ENCODE measurements at places on chromosomes 4 and X. TPM values are rescaled to one million over a fixed set of nuclear protein-coding genes. Genes with fewer than 3 reads are reported as not detected.
A peak's percentile ranks its signal among the peaks of the same experiment; 100 is the strongest.

PFKFB1 gene
- total RNA-seq, result 0.35 TPM

ODAM gene
- not detected for total RNA-seq

- peak; percentile 25 for DNase-seq
Observed at GRCh38 chrX:154457491-154458115, 478 bp upstream of the PLXNA3 start.

DNA sequence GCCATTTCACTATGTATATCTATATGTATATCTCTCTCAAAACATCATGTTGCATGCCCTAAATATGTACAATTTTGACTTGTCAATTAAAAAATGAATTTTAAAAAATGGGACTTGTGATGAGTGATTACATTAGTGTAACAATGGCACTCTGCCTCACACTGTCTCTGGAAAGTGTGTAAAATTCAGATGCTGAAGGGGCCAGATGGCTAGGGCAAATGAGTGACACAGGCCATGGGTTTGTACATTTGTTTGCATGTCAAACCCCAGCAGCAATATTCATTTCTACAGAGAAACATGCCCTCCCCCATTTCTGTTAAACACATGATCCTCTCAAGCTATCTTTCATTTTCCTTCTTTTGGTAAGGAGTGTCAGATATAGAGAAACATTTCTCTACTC is 8.1 kb downstream of the SCARB2 start:
- no peak for DNase-seq

DNA sequence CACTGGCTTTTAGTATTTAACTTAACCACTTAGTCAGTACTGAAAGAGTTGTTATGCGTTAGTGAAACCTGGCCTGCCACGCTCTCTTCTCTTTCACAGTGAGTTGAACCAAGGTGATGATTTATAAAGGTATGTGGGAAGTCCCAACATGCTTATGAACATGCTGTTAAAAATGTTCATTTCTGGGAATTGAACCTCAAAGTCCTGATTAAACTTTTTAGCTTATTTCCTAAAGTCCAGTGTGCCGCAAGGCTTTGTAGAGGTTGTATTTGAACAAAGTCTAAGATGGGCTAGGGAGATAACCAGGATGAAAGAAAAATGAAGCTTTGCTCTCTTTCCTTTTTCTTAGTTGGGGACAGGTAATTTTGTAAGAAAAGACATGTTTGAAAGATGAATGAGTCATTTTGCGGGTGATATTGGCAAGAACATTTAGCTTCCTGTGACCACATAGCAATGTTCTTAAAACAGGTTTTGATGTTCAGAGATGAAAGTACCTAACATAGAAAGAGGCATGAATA is 270.3 kb downstream of the DTHD1 start:
- no peak for DNase-seq

DNA sequence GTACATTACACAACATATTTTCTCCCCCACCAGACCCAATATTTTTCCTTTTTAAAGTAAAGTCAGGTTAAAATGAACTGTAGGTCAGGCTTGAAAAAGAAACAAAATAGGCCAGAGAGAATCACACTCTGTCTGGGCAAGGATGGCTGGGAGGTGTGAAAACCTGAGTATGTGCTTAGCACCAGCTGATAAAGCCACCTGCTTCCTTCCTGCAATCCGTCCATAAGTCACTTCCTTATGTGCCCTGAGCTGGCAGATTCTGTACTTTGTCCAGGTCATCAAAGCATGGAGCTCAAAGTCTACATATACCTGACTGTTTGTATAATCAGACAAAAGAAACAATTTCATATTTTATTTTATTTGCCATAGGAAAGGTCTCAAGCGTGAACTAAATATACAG is 37.7 kb downstream of the ANTXR2 start:
- no peak for DNase-seq

DNA sequence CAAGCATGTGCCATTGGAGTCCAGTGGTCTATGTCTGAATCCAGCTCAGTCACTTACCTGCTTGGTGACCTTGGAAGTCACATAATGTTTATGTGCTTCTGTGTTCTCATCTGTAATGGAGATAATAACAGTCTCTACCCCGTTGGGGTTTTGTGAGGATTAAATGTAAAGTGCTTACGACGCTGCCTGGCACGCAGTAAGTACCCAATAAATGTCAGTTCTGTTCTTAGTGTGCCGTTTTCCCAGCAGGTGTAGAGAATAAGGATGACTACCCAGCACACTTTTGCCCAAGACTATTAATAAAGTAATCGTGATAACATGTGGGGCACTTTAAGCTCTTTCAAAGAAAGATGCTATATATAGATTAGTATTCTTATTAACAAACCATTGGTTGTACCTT is 56.7 kb downstream of the MTM1 start:
- no peak for DNase-seq

KANTR gene
- 6.4 TPM for total RNA-seq

GRCh38 chr4:159048166-159048886 is 54.6 kb upstream of the RAPGEF2 start:
- peak; percentile 64 for DNase-seq

MAGEC2 gene
- not detected for total RNA-seq

GRCh38 chrX:12955882-12956703 is 18.8 kb upstream of the TMSB4X start:
- peak; percentile 78 for DNase-seq

GRCh38 chr4:121535351-121535750 is 154.5 kb upstream of the QRFPR start:
- DNase-seq, result no peak

DNA sequence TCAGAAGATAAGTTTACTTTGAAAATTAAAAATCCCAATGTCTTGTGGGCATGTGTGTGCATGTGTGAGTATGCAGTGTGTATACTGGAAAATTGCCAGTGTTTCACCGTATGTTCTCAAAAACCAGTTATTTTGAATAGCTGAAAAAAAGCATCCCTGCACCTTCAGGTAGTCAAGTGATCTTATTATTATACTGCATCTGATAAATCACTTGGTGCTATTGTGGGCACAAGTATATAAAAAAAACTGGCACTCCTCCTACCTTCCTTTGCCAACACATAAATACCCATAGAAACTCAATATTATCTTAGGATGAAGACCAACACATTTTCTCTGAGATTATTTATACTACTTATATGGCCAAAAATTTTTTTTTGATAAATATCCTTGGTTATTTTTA is 91.5 kb upstream of the MAP9 start:
- no peak for DNase-seq

YY2 gene
- total RNA-seq, result 2.3 TPM

- DNase-seq, result no peak
Observed at GRCh38 chrX:31154946-31155345, 83.1 kb upstream of the FTHL17 start.

DNA sequence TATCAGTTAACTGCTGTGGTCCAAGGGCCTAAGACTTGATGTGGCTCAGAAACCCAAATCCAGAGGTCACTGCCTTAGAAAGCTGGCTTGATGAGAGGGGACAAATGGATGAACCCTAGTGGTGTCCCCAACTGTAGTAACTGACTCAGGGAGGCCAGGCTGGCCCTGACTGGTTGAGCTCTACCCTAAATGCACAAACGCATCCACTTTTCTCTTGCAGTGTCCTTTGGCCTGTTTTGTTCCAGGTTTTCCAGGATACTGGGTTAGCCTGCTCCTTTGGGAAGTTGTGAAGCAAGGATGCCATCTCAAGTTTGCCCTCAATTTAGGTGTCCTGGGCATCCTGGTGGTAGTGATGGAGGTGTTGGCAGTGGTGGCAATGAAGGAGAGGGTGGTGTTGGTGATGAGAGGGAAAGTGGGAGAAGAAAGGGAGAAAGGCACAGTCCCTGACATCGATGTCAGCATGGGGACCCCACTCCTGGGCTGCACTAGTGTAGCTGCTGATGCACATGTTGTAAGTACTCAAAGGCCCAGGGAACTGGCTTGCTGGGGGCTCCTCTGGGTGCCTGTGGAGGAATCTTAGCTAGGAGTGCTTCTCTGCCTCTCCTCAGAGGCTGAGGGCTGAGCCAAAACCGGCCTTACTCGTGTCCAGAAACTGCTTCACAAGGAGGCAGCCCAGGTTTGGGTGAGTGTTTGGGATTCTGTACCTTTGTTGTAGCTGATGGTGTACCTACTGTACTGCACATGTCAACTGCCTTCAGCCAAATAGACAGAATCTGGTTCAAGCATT is 2.9 kb upstream of the HAND2 start:
- no peak for DNase-seq

DNA sequence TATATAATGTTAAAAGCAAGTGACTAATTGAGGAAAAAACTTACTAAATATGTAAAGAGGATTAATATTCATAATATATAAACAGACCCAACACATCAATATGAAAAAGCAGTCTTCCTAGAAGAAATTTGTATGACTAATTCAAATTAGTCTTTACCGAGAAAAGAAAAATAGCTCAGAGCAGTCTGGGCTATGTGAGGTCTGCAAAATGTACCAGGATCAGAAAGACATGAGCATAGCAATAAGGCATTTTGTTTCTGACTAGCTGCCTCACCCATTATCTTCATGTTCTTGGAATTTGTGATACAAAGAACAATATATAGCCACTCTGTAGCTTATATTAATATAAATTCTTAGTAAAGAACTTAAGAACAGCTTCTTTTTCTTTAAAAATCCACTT is 13.7 kb upstream of the TMPRSS11B start:
- DNase-seq, result no peak

- DNase-seq, result no peak
Observed at GRCh38 chr4:148366251-148366650, 76.0 kb downstream of the NR3C2 start.

DKK2 gene
- not detected for total RNA-seq

RHOXF1 gene
- not detected for total RNA-seq

All from NCI-H460 (cell line).